Fibroblast of mammary gland (primary cell): ENCODE measurements at places on chromosomes 13 and 19.

- no peak for DNase-seq
Measured at GRCh38 chr13:78129359-78129758, 210.7 kb upstream of the EDNRB start.

DNA sequence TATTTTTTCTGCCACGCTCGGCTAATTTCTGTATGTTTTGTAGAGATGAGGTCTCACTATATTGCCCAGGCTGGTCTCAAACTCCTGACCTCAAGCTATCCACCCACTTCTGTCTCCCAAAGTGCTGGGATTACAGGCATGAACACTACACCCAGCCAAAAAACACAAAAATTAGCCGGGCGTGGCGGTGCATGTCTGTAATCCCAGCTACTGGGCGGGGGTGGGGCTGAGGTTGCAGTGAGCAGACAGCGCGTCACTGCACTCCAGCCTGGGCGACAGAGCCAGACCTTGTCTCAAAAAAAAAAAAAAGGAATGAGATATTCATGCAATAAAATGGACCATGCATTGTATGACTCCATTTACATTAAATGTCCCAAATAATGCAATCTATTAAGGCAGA is 32.2 kb downstream of the VASP start:
- no peak for DNase-seq

- DNase-seq = peak; percentile 45
Measured at GRCh38 chr19:56837492-56838023, 3.0 kb downstream of the PEG3 start.

- peak; percentile 32 for DNase-seq
Measured at GRCh38 chr19:16527971-16528521, 14.2 kb downstream of the CHERP start.

- no peak for DNase-seq
Measured at GRCh38 chr13:78247362-78247761, 328.7 kb upstream of the EDNRB start.

DNA sequence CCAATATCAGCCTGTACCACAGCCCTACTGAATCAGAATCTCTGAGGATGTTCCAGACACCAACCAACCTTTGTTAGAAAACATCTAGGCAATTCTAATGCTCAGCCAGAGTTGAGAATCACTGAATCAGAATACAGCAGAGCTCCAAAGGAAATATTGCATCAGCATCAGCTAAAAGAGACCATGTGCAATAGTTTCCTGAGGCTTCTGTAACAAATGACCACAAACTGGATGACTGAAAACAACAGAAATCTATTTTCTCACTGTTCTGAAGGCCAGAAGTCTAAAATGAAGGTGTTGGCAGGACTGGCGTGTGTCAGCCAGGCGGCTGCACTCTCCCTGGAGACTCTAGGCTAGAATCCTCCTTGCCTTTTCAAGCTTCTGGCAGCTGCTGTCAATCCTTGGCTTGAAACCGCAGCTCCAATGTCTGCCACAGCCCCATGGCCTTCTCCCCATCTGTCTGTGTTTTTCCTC is 1.2 kb upstream of the DCT start:
- DNase-seq = peak; percentile 87

- no peak for DNase-seq
Measured at GRCh38 chr13:21046203-21046602, 15.2 kb downstream of the LATS2 start.

DNA sequence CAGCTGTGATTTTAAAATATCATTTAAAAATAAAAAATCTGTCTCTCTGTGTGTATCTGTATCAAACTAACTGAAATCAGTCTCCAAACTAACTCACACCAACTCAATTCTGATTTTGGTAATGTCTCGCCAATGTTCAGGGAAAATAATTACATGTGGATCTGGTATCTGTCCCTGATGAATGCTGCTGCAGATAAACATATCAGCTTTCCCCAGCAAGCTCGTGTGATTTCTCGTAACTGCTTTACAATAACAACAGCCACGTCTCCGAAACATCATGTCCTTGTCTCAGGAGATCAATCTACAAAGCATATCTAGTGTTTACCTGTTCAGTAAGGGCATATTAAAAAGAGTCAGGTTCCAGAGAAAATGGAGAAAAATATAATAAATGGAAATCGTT is 129.0 kb downstream of the IRS2 start:
- no peak for DNase-seq

GRCh38 chr19:32358321-32358720 is 12.9 kb downstream of the ZNF507 start:
- DNase-seq = no peak

- DNase-seq = no peak
Measured at GRCh38 chr19:4279267-4279529, 132 bp downstream of the SHD start.

GRCh38 chr19:42421101-42421500 is 6.1 kb downstream of the LIPE start:
- no peak for DNase-seq

- no peak for DNase-seq
Measured at GRCh38 chr19:6472713-6473112, 8.6 kb downstream of the CRB3 start.

DNA sequence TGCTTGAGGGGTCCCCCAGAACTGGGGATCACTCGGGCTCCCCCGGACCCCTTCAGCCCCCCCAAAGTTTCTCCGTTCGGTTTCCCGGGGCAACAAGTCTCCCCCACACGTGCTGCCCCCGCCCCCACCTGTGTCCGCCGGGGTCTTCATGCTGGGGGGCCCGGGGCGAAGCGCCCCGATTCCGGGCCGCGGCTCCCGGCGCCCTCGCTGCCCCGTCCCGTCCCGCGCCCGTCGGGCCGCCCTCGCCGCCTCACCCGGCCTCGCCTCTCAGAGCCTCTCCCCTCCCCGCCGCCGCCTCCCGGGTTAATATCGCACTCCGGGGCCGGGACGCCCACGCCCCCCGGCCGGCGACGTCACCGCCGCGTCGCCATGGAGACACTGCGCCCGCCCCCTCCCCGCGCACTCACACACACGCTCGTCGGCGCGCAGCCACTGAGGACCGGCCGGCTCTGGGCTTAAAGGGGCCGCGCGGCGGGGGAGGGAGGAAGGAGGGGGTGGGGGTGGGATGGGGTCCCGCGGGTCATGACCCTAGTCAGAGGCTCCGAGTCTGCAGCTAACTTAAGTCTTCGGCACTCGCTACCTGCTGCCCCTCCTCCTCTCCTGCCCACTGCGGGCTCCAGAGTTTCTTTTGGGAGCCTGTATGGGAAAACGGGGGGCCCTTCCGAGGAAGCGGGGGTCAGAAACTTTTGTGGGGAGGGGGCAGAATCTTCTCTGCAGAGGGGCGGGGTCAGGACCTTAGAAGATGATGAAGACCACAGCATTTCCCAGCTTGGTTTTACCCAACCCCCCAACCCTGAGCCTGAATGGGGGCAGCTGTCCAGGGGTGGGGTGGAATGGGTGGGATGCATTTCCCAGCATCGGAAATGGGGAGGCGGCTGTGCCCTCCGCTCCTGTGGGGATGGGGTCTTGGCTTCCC is at the start of gene ERF:
Gene ERF (minus strand): TSS at position 279 of the 916 bp plus-strand sequence. CDS start 129 bp downstream, at position 150.
- peak; percentile 79 for DNase-seq

GRCh38 chr13:28357247-28357825 is 137.6 kb downstream of the FLT1 start:
- no peak for DNase-seq

DNA sequence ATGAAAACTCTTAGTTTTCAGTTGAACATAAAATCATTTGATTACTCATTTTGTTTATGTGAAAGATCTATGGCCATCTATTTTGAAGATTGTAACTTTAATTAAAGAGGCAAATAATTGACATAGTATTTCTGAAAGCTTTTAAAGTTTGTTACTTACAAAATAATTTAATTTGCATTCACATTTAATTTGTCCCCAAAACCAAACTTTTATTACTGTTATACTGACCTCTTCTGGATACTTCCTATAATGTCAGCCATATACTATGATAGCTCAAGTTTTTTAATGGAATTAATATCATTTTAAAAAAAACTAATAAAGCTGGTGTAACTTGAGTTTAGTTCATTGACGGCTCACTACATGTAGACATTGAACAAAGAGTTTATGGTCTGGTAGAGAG is 4.9 kb upstream of the SGCG start:
- no peak for DNase-seq

- DNase-seq = no peak
Measured at GRCh38 chr19:46834984-46835383, 15.7 kb downstream of the AP2S1 start.

DNA sequence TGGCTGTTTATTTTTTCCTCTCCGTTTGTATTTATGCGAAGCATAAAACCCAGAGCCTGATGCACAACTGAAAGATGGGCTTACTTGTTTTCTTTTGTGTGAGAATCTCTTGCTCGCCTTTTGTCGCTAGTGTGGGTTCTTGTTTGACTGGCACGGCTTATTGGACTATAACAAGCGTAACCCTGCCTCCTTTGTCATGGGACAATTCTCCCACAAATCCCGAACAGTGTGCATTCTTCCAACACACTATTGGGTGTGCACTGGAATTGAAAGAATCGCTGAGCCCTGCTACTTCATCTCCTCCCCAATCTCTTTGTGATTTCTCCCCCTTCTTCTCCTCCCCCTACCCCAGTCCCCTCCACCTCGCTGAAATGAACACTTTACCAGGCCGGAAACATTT is 110.8 kb downstream of the ZIC5 start:
- DNase-seq = no peak

GRCh38 chr13:60258349-60258748 is 94.6 kb upstream of the DIAPH3 start:
- no peak for DNase-seq

- DNase-seq = no peak
Measured at GRCh38 chr19:45223879-45224278, 21.3 kb downstream of the EXOC3L2 start.

DNA sequence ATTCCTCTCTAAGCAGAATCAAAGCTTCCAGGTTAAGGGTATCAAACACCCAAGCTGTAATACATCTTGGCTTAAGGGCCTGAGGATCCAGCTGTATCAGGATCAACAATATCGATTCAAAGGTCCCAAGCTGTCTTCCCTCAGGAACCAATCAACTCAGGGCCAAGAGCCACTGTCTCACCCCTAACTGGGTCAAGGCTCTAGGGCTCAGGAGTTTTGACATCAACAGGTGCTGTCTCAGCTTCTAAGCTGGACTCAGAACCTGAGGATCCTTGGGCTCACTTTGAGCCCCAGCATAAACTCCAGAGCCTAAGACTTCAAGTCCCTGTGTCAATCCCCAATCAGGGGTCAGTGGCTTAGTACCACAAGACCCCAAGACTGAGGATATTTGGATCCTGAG is 917 bp downstream of the FBXW9 start:
- DNase-seq = no peak

GRCh38 chr13:107585469-107586180 is 629.7 kb downstream of the LIG4 start:
- no peak for DNase-seq

DNA sequence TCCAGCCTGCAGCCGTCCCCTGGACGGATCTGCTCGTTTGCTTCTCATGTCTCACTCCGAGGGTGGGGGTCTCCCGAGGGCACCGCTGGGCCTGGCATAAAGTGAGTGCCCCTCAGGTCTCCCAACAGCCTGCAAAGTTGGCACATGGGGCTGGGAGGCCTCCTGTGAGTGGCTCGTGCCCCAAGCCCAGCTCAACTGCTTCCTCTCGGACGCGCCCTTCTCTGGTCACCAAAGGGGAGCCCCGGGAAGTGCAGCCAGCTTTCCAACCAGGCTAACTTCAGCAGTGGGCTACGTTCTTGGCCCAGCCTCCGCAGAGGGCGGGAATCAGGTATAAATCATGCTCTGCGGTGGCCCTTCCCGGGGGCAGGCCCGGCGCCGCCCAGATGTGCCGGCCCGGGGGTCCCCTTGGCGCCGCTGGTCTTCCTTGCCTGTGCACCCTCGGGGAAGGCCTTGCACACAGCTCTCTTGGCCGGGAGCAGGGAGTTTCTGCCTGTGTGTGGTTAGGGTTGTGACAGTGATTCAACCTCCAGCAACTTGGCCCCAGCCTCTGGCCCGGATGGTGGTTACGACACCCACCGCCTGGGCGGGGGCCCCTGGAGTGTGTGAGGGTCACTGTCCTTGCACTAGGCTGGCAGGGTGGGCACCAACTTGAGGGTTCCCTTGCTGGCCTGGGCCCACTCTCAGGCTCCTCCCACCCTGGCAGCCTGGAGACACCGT is 20.7 kb downstream of the CEBPG start:
- DNase-seq = peak; percentile 86

- DNase-seq = no peak
Measured at GRCh38 chr13:96785986-96786385, 208.3 kb downstream of the OXGR1 start.

GRCh38 chr19:34179066-34179465 is 6.8 kb downstream of the LSM14A start:
- peak; percentile 25 for DNase-seq

GRCh38 chr19:14090509-14091080 is at the start of gene SAMD1:
Gene SAMD1 (minus strand): TSS chr19:14090751.
- DNase-seq = peak; percentile 80

DNA sequence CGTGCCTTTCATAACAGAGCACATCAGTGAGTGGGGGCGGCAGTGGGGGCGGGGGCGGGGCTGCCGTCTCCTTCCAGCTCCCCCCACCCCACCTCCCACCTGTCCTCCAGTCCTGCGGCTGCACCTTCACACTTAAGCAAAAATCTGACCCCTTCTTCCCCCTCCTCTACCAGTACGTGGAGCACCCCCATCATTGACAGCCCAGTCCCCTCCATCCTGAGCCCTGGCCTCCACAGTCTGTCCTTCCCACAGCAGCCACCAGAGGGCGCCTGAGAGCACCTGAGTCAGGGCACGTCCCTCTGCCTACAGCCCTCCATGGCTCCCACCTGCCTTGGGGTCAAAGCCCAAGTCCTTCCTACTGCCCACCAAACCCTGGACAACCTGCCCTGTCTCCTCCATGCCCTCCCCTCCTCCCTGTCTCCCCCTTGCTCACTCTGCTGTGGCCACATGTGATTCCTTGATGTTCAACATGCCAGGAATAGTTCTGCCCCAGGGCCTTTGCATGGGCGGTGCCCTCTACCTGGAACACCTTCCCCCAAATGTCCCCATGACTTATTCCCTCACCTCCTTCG is 4.0 kb downstream of the EBI3 start:
- DNase-seq = peak; percentile 25

DNA sequence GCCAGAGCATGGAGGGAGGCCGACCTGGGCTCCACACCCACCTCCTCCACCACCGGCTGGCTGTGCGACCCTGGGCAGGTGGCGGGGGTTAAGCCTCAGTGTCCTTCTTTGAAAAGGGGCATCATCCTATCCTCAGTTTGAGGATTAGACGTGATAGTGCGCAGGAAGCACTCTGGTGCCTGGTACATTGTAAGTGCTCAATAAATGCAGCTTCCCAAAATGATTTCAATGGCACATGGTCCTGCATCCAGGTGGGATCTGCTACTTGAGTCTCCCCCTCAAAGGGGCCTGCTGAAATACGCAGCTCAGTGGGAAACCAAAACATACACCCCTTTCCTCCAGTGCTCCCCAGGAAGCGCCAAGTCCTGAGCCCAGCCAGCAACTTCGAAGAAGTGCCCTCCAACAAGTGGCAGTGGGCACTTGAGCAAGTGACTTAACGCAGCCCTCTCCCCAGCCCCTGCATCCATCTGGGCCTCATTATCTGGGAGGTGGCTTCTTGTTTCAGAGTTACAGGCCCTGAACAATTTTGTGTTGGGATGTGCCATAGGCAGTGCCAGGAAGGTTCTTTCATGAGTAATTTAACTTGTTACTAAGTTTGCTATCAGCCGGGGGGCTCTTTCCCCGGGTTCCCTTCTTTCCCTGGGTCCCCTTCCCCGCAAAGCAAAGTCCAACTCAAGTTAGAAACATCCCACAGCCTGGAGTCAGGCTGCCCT is 17.9 kb downstream of the ACTN4 start:
- DNase-seq = no peak

GRCh38 chr19:46189971-46190888 is 39.3 kb upstream of the IGFL1 start:
- DNase-seq = no peak
